ENCODE measurements at places on chromosomes 5 and 9. TPM values are rescaled to one million over a fixed set of nuclear protein-coding genes. Genes with fewer than 3 reads are reported as not detected.

KCNV2 gene
- total RNA-seq: not detected

OLFML2A gene
- 33.7 TPM for total RNA-seq

GPR151 gene
- total RNA-seq: not detected

CYFIP2 gene
- total RNA-seq: 16.4 TPM

MORN5 gene
- 0.51 TPM for total RNA-seq

TLE1 gene
- total RNA-seq: 29.7 TPM

SCGB3A2 gene
- total RNA-seq: not detected

- H3K4me3 ChIP-seq: no peak overlapping the region
- DNase-seq: no peak
- H3K4me1 ChIP-seq: peaks cover 3% of the 10 kb centered on the region
- peak overlapping the region; percentile 14 for H3K27ac ChIP-seq
- no peaks in the 10 kb centered on the region for H3K36me3 ChIP-seq
- no peaks in the 10 kb centered on the region for H3K27me3 ChIP-seq
These were observed 36.9 kb downstream of the SPRY4 start for GRCh38 chr5:142287973-142288313.

DNA sequence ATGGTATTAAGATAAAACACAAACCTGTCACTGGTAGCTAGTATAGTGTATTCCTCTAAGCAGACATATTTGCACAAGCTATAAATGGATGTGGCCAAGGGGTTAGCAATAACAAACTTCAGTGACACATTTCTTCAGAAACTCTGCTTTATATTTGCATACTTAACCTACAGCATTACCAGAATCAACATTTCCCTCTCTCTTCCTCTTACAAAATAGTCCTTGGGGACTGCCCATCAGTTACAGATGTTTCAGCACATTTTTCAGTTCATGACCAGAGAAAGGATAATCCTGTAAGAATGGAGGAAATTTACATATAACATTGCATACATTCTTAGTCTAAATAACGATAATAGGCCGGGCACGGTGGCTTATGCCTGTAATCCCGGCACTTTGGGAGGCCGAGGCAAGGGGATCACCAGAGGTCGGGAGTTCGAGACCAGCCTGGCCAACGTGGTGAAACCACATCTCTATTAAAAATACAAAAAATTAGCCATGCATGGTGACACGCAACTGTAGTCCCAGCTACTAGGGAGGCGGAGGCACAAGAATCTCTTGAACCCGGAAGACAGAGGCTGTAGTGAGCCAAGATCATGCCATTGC, 25.3 kb upstream of the SLC1A1 start:
- no peaks in the 10 kb centered on the region for H3K27me3 ChIP-seq
- H3K36me3 ChIP-seq: no peaks in the 10 kb centered on the region
- H3K4me1 ChIP-seq: no peaks in the 10 kb centered on the region
- H3K4me3 ChIP-seq: no peak overlapping the region
- no peak for DNase-seq
- H3K27ac ChIP-seq: no peak overlapping the region

DNA sequence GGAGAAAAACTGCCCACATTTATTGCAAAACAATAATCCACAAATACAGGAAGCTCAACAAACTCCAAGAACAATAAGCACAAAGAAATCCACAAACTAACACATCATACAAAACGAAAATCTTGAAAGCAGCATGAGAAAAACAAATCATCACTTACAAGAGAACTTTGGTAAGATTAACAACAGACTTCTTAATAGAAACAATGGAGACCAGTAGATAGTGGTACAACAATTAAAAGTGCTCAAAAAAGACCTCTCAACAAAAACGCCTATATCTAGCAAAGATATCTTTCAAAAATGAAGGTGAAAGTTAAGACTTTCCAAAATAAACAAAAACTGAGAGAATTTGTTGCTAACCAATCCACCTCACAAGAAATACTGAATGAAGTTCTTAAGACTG, 38.4 kb downstream of the CDKL3 start:
- H3K4me1 ChIP-seq: no peaks in the 10 kb centered on the region
- no peaks in the 10 kb centered on the region for H3K27me3 ChIP-seq
- H3K27ac ChIP-seq: no peak overlapping the region
- no peaks in the 10 kb centered on the region for H3K36me3 ChIP-seq
- no peak for DNase-seq

DNA sequence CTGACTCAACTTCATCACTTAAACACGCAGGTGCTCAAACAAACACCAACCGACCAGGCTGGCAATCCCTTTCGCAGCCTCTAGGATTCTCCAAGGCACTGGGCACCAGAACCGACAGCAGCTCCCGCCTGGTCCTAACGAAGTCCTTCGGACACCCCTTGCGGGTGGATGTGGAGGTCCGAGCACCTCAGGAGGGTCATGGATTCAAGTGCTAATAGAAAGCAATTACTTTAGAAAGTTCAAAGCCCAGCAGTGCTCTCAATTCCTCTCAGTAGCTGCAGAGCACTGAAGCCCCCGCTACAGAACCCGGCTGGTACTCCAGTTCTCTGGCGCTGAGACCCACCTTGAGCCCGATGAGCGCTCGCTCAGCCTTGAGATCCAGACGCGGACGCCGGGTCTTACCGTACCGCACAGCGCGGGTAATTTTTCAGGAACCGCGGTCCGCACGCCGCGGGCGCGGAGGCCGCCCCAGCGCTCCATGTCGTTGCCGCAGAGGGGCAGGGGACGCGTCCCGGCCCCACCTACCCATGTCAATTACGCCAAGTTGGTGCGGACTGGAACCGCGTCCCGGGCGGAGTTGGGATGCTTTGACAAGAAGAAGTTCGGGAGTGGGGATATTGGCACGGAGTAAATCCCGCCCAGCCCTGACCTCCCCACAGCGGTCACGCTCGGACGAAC, 638 bp downstream of the MARCHF3 start:
- no peaks in the 10 kb centered on the region for H3K27me3 ChIP-seq
- H3K4me1 ChIP-seq: peaks cover 2% of the 10 kb centered on the region
- H3K4me3 ChIP-seq: peak overlapping the region; percentile 79
- H3K36me3 ChIP-seq: no peaks in the 10 kb centered on the region
- DNase-seq: peak; percentile 59
- H3K27ac ChIP-seq: peak overlapping the region; percentile 86

DNA sequence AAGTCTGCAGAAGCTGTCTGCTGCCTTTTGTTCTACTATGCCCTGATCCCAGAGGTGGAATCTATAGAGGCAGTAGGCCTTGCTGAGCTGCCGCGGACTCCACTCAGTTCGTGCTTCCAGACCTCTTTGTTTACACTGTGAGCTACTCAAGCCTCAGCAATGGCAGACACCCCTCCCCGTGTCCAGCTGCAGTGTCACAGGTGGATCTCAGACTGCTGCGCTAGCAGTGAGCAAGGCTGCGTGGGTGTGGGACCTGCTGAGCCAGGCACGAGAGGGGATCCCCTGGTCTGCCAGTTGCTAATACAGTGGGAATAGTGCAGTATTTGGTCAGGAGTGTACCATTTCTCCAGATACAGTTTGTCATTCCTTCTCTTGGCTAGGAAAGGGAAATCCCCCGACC, 99.6 kb downstream of the SLCO4C1 start:
- DNase-seq: no peak
- H3K36me3 ChIP-seq: no peaks in the 10 kb centered on the region
- no peaks in the 10 kb centered on the region for H3K4me1 ChIP-seq
- no peaks in the 10 kb centered on the region for H3K27me3 ChIP-seq
- H3K27ac ChIP-seq: no peak overlapping the region
- H3K4me3 ChIP-seq: no peak overlapping the region

GRCh38 chr5:129718471-129719090, 29.3 kb upstream of the MINAR2 start:
- no peak overlapping the region for H3K27ac ChIP-seq
- no peaks in the 10 kb centered on the region for H3K36me3 ChIP-seq

DNA sequence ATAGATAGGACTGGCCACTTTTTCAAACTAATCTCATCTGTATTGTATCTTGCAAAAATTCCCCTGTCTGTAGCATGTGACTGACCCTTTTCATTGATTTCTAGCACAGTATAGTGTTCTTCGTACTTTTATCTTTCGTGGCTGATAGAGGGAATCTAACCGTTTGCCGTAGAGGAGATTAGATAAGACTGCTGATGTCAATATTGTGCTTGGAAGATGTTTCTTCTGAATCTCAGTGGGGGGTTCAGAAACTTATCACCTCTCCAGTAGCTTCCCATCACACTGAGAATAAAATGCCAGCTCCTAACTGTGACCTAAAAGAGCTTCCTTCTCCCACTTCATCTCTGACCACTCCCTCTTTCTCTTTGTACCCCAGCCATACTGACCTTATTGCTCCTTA, 25.4 kb upstream of the ALDOB start:
- H3K4me3 ChIP-seq: no peak overlapping the region
- DNase-seq: no peak
- peaks cover 2% of the 10 kb centered on the region for H3K4me1 ChIP-seq
- no peak overlapping the region for H3K27ac ChIP-seq
- no peaks in the 10 kb centered on the region for H3K36me3 ChIP-seq
- no peaks in the 10 kb centered on the region for H3K27me3 ChIP-seq

GRCh38 chr9:86942281-86943200, 4.8 kb downstream of the GAS1 start:
- H3K36me3 ChIP-seq: no peaks in the 10 kb centered on the region
- peaks cover 4% of the 10 kb centered on the region for H3K27me3 ChIP-seq
- H3K4me1 ChIP-seq: no peaks in the 10 kb centered on the region
- no peak overlapping the region for H3K27ac ChIP-seq
- no peak overlapping the region for H3K4me3 ChIP-seq

DNA sequence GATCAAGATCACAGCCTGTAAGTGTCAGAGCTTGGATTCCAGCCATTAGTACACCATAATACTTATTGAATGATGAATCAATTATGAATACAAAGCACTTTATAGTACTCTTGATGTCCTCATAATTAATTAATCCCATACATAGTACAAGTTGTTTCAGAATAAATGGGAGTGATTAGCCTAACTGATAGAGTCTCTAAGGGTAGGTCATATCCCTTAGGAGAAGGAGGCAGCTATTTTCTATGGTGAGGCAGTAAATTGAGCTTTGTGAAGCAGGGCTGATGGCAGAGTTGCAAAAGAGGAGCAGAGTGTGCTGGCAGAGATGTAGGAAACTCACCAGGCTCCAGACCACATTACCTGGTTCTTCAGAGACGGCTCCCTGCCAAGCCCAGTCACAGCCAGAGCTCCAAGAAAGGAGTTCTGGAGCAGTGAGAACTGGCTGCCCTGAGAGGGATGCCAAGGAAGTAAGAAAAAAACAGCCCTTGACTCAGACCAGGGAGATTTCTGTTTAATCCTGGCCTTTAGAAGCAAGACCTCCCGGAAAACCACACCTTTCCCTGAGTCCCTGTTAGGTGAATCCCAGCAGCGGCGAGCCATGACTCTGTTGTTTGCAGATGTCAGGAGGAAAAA, 112.9 kb downstream of the SH3TC2 start:
- H3K36me3 ChIP-seq: no peaks in the 10 kb centered on the region
- H3K27me3 ChIP-seq: no peaks in the 10 kb centered on the region
- no peak overlapping the region for H3K27ac ChIP-seq
- DNase-seq: peak; percentile 29

- H3K27me3 ChIP-seq: no peaks in the 10 kb centered on the region
- no peaks in the 10 kb centered on the region for H3K36me3 ChIP-seq
- no peak overlapping the region for H3K4me3 ChIP-seq
- H3K4me1 ChIP-seq: no peaks in the 10 kb centered on the region
These were observed 70.6 kb downstream of the IQGAP2 start for GRCh38 chr5:76473661-76474060.

DNA sequence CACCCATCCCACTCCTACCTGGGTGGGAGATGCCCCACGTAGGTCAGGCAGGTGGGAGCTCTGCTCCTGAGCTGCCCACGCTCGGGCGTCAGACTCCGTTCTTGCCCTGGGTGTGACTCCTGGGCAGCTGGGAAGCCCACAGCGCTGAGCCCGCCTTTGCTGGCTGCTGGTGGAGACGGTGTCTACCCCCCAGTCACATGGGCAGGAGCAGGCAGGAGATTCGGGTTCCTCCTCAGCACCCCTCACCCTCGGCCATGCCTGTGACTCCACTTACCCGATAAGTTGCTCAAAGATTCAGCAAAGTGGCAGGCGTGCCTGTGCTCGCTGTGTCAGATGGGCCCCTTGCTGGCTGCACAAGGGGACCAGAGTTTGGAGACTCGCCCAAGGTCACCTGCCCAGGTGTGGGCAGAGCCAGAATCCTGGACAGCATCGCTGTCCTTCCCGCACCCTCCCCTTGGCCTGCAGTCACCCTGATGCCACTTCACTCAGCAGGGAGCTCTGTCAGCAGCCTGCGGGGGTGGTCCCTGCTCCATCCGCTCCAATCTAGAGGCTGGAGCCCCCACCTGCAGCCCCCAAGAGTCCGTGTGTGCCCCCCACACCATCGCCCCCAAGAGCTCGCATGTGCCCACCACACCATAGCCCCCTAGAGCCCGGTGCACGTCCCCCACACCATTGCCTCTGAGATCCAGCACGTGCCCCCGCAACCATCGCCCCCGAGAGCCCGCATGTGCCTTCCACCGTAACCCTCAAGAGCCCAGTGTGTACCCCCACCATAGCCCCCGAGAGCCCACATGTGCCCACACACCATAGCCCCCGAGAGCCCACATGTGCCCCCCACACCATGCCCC, 4.2 kb downstream of the LCN1 start:
- no peak overlapping the region for H3K4me3 ChIP-seq
- H3K27ac ChIP-seq: no peak overlapping the region
- no peaks in the 10 kb centered on the region for H3K36me3 ChIP-seq

DNA sequence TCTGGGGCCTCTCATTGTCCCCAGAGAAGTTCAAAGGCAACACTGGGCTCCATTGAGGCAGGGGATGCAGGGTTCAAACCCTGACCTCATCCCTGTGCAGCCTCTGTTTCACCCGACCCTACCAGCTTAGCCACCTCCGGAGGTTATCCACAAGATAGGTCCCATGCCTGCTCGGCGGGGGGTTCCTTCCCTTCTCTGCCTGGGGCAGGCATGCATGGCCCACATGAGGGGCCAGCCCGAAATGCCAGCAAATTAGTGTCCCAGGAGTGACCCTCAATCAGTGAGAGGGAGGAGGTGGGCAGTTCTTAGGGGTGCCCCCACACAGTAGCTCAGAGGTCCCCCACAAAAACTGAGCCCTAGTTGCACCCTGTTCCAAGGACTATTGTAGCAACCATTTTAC, 24.8 kb upstream of the FUBP3 start:
- no peaks in the 10 kb centered on the region for H3K36me3 ChIP-seq
- no peaks in the 10 kb centered on the region for H3K4me1 ChIP-seq
- no peaks in the 10 kb centered on the region for H3K27me3 ChIP-seq
- DNase-seq: no peak
- H3K4me3 ChIP-seq: no peak overlapping the region
- H3K27ac ChIP-seq: no peak overlapping the region

DNA sequence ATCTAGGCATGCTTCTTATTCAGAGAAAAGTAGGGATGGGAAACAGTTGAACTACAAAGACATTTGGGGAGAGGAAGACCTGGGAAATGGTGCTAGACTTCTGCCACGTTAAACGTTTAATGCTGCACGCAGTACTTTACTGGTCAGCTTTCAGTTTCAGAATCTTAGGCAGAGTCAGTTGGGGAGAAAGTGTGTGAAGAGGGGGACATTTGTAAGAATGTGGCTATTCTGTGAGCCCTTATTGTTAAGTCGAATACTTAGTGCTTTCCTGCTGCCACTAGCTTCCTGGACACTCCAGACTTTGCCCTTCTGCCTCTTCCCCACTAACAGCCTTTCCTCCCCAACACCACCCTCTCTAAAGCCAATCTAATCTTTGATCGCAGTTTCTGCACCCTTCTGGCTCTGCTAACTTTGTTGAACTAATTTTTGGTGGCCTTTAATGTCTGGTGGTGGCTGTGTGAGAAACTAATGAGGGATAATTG, 6.1 kb downstream of the CYSTM1 start:
- no peaks in the 10 kb centered on the region for H3K36me3 ChIP-seq
- H3K4me3 ChIP-seq: no peak overlapping the region
- H3K27ac ChIP-seq: peak overlapping the region; percentile 6
- no peaks in the 10 kb centered on the region for H3K27me3 ChIP-seq
